Neural crest cell (in vitro differentiated cells): ENCODE measurements at places on chromosomes 5 and 9. TPM values are rescaled to one million over a fixed set of nuclear protein-coding genes. Genes with fewer than 3 reads are reported as not detected.

DNA sequence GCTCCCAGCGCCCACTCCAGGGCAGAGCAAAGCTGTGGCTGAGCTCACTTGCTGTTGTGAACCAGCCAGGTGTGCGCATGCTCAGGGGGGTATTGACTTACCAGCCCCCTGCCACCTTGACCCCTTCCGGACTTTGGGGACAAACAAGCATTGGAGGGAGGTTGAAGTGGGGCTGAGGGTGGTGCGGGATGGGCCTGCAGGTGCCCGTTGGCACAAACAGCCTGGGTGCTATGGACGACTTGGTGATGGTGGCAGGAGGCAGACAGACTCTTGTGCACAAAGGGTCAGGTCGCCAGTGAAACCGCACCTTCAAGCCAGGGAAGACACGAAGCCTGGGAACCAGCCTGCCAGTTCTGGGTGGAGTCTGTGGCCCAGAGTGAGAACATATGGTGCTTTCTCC is 858.5 kb upstream of the PTPRD start:
- H3K27ac ChIP-seq = no peak overlapping the region
- no peak for DNase-seq
- H3K36me3 ChIP-seq = no peaks in the 10 kb centered on the region
- H3K4me3 ChIP-seq = no peak overlapping the region
- no peaks in the 10 kb centered on the region for H3K4me1 ChIP-seq

GRCh38 chr9:14838701-14839100 is 71.5 kb downstream of the FREM1 start:
- no peak overlapping the region for H3K4me3 ChIP-seq
- no peak overlapping the region for H3K27ac ChIP-seq
- no peak for DNase-seq
- H3K27me3 ChIP-seq = no peaks in the 10 kb centered on the region
- peaks cover 3% of the 10 kb centered on the region for H3K4me1 ChIP-seq

DNA sequence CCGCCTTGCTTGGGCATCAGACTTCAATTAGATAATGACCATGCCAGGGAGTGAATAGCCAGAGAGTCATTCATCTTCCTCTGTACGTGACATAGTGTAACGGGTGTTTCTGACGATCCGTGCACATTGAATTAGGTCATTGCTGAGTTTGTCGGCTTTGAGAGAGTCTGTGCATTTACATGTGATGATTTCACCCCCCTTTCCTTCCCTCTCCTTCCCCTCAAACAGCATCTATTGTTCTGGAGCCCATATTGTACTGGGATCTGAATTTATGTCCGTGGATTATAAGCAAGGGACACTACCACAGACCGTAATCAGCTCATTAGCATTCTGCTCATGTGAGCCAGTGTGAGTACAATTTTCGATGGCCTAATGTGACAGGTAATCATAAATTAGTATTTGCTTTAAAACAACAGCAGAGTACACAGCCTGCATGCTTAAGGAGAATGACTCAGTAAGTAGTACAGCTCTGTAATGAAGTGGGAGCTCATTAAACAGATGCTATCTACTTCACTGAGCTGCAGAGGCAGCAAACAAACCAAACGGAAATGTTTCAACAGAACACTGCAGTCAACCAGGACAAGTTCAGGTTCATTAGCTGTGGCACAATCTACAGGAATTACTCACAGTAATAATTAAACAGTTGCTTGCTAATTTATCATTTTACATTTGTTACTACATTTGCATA is 302.1 kb downstream of the CSNK1G3 start:
- DNase-seq = no peak
- no peaks in the 10 kb centered on the region for H3K36me3 ChIP-seq
- no peaks in the 10 kb centered on the region for H3K27me3 ChIP-seq
- peaks cover 70% of the 10 kb centered on the region for H3K4me1 ChIP-seq

GRCh38 chr5:170315154-170315553 is 17.6 kb upstream of the LCP2 start:
- peaks cover 12% of the 10 kb centered on the region for H3K4me1 ChIP-seq
- no peaks in the 10 kb centered on the region for H3K27me3 ChIP-seq
- no peaks in the 10 kb centered on the region for H3K36me3 ChIP-seq
- peak overlapping the region; percentile 28 for H3K4me3 ChIP-seq
- peak; percentile 23 for DNase-seq

- DNase-seq = no peak
- H3K36me3 ChIP-seq = no peaks in the 10 kb centered on the region
- peaks cover 40% of the 10 kb centered on the region for H3K27me3 ChIP-seq
- no peak overlapping the region for H3K27ac ChIP-seq
- peaks cover 11% of the 10 kb centered on the region for H3K4me1 ChIP-seq
These were observed 141.7 kb downstream of the BARX1 start for GRCh38 chr9:93813221-93814076.

GRCh38 chr5:181042722-181043121 is 2.7 kb downstream of the BTNL9 start:
- H3K27me3 ChIP-seq = peaks cover 42% of the 10 kb centered on the region
- H3K4me1 ChIP-seq = no peaks in the 10 kb centered on the region
- no peak for DNase-seq
- H3K4me3 ChIP-seq = no peak overlapping the region
- no peak overlapping the region for H3K27ac ChIP-seq
- no peaks in the 10 kb centered on the region for H3K36me3 ChIP-seq

GRCh38 chr9:127955294-127956015 is 17.8 kb upstream of the DPM2 start:
- peak overlapping the region; percentile 12 for H3K27ac ChIP-seq
- peaks cover 57% of the 10 kb centered on the region for H3K4me1 ChIP-seq
- DNase-seq = no peak
- no peaks in the 10 kb centered on the region for H3K27me3 ChIP-seq
- no peak overlapping the region for H3K4me3 ChIP-seq

DNA sequence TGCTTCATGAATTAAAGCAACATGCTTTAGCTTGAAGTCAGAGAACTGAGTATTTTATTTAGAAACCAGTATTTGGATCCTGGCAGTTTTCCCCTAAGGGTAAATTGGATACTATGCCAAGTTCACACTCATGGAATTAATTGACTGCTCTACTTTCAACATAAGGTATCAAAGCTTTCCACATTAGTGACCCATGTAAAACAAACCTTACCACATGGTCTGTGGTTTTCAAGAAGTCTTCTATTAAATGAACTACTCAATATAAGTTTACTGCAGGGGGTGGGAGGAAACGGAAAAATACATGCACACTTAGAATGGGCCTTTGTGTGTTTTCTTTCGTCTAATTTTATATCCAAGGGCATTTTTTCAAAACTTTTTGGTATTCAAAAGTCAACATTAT is 232.0 kb upstream of the FBXL7 start:
- no peaks in the 10 kb centered on the region for H3K4me1 ChIP-seq
- no peaks in the 10 kb centered on the region for H3K36me3 ChIP-seq
- H3K27ac ChIP-seq = no peak overlapping the region
- no peak for DNase-seq

- peaks cover 7% of the 10 kb centered on the region for H3K4me1 ChIP-seq
- peak overlapping the region; percentile 88 for H3K27ac ChIP-seq
- no peak overlapping the region for H3K4me3 ChIP-seq
- no peak for DNase-seq
- peaks cover 37% of the 10 kb centered on the region for H3K36me3 ChIP-seq
- H3K27me3 ChIP-seq = no peaks in the 10 kb centered on the region
These were observed 91.1 kb upstream of the CER1 start for GRCh38 chr9:14813336-14814248.

DNA sequence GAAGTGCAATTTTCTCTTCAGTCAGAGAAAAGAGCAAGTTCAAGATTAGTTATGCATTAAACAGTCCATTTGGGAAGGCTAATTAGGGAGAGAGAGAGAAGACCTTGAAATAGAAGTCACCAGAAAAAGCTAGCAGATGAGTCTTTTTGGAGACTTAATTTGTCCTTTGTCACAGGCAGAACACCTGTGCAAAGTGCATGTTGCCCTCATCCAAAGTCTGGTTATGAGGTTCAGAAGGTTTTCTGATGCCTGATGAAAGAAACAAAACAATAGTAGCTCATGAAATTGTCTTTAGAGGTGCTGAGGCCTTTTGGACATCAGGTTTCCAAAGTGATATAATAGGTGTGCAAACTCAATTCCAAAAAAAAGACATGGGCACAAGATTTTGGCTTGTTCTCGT is 199.3 kb downstream of the MAN2A1 start:
- H3K27ac ChIP-seq = no peak overlapping the region
- peaks cover 2% of the 10 kb centered on the region for H3K36me3 ChIP-seq
- no peaks in the 10 kb centered on the region for H3K4me1 ChIP-seq
- DNase-seq = no peak
- H3K27me3 ChIP-seq = no peaks in the 10 kb centered on the region
- no peak overlapping the region for H3K4me3 ChIP-seq

- H3K27me3 ChIP-seq = no peaks in the 10 kb centered on the region
- H3K4me1 ChIP-seq = no peaks in the 10 kb centered on the region
- no peak for DNase-seq
- no peak overlapping the region for H3K27ac ChIP-seq
- H3K36me3 ChIP-seq = no peaks in the 10 kb centered on the region
These were observed 90.7 kb downstream of the NR3C1 start for GRCh38 chr5:143312822-143313221.

Gene UGT3A1
- not detected in 2 replicates for total RNA-seq

Gene ZNF883
- 8.7 TPM in 2 replicates for total RNA-seq

Gene WWC1
- total RNA-seq = 13.3 and 13.7 TPM in 2 replicates

Gene FAM200C
- total RNA-seq = 9.1 and 9.6 TPM in 2 replicates

Gene FOXD1
- total RNA-seq = 0.28 and 0.39 TPM in 2 replicates
